ENCODE measurements at places on chromosomes 13 and 19.

DNA sequence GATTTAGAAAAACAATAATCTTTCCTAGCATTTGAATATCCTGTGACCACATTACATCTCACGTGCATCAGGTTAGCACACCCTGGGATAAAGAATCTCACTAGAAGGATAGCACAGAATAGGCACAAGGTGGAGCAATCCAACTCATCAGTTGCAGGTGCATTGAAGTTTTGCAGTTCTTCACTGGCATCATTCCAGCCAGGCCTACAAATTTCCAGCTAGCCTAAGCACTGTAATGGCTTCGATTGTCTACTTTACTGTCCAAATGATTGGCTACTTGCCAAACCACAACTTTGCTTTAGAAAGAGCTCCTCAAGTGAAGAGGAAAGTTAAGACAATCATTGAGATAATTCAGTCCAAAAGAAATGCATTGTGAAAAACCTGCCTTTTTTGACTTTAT lies 89.5 kb downstream of the SPRY2 start:
- no peak for DNase-seq

GRCh38 chr19:3881272-3882040 lies 971 bp downstream of the ATCAY start:
- DNase-seq = no peak

DNA sequence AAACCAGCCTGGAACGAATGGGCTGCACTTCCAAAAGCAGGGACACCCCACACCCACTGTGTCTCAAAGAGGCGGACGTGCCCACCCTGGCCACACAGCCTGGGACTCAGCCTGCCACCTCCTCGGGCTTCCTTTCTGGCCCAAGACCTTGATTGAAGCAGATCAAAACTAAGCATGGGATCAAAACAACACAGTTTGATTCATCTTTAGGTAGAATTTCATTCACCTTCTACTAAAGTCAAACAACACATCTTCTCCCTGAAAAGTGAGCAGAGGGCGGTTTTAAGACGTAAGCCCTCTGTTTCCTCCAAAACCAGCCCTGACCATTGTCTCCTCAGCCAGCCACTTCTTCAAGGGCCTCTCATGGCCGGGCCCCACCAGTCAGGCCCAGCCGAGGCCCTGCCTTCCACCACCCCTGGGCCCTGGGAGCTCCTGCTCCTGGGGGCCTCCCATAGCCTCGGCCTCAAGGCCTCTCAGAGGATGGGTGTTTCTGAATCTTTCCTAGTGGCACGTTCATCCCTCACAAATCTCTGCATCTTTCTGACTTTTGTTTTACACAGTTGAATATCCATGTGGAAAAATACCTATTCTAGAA lies 6.3 kb upstream of the F10 start:
- DNase-seq = no peak

DNA sequence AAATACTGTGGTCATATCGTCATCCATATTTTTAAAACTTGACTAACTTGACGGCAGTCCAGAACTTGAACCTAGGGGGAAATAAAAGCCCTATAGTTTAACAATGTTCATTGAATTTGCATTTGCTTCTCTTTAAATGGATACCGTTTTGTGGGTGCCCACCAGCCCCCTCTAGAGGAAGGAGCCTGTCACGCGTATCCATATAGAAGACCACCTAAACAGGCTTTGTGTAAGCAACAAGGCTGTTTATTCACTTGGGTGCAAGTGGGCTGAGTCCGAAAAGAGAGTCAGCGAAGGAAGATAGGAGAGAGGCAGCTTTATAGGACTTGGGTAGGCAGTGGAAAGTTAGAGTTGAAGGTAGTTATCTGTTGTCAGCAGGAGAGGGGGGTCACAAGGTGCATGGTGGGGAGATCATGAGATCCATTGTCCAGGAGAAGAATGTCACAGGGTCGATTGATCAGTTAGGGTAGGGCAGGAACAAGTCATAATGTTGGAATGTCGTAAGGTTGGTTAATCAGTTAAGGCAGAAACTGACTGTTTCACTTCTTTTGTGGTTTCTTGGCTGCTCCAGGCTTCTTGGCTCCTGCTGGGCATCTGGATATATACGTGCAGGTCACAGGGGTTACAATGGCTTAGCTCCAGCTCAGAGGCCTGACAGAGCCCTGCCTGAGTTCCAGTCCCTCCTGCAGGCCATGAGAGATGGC lies 42.5 kb upstream of the ANKRD10 start:
- DNase-seq = no peak

DNA sequence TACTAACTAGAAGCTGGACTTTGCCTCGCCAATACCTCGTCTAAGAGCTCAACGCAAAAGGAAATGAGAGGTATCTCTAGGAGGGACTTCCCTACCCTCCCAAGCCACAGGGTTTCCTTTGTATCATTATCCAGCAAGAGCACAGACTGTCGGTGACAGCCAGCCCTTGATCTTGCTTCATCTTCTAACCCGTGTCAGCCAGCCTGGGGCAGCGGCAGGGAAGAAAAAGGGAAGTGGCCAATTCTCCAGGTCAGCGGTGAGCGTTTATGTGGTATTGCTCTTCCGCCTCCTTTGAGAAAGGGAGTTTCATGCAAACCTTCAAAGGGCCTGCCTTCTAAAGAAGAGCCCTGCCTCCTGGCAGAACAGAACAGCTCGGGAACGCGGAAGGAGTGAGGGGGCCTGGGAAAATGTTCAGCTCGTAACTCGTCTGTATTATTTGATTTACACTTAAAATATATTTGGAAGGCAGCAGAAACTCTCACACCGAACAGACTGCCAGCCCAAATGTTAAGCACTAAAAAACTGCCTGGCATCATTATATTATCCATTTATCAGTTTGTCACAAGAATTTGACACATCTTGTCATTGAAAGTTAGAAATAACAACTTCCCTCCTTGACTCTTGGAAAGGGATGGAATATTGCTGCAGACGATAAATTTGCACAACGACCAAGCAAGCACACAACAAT lies 41.8 kb downstream of the EFNB2 start:
- no peak for DNase-seq

DNA sequence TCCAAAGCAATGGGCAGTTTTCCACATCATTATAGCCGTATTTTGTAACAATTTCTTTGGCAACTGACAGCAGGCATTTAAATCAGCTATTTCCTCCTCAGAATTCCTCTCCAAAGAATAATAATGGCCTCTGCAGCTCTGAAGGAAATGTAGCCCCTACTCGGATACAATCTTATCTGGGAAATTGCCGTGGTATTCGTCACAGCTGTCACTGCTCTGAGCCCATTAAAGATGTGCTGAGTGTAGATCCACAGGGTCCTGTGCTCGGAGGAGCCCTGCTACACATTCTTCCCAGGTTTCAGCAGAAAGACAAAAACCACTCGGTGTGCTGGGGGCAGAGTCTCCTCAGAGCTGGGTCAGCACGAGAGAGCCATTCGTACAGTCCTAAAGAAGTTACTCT lies 33.1 kb downstream of the MZT1 start:
- no peak for DNase-seq

- DNase-seq = no peak
Observed at GRCh38 chr13:57063007-57063406, 77.7 kb upstream of the PRR20A start.

- no peak for DNase-seq
Observed at GRCh38 chr13:22298530-22298929, 627.7 kb downstream of the FGF9 start.

- DNase-seq = no peak
Observed at GRCh38 chr19:53158119-53158656, 665 bp downstream of the ZNF347 start.

GRCh38 chr19:46385636-46386035 lies 27.7 kb downstream of the CCDC8 start:
- no peak for DNase-seq

- DNase-seq = no peak
Observed at GRCh38 chr13:49836516-49836915, 44.0 kb upstream of the KPNA3 start.

DNA sequence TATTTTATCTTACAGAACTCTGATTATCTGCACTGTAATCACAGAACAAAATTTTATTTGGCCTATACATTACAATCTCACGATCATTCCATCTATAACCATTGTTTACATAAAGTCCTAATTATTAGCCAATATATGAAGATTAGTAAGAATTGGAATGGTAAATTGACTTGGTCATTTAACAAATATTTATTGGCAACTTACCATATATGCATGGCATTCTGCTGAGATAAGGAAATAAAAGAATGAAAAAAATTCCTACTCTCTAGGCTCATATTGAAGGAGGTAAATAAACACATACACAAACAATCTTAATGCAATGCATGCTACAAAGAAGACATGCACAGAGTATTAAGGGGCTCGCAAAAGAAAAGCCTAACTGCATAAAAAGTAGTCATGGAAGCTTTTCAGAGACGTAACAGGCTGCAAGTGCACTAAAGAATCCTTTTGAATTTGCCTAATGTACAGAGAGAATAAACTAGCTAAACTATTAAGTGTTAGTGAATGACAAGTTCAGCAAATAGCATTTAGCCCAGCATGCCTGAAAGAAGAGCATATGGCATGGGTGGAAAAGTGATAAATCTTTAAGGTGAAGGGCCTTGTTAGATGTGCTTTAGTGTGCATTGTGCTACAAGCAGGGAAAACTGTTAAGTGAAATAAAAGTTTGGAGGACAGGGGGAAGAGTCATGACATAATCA lies 1131.1 kb downstream of the PCDH9 start:
- DNase-seq = no peak

GRCh38 chr13:31903111-31903815 lies 128.3 kb upstream of the FRY start:
- DNase-seq = no peak

DNA sequence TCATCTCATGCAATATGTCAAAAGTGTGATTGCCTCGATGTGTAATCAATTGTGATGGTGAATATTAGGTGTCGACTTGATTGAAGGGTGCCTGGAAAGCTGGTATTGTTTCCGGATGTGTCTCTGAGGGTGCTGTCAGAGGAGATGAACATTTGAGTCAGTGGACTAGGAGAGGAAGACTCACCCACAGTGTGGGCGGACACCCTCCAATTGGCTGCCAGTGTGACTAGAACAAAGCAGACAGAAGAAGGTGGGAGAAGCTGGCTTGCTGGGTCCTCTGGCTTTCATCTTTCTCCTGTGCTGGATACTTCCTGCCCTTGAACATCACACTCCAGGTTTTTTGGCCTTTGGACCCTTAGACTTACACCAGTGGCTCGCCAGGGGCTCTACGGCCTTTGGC lies 15.5 kb upstream of the CABP5 start:
- DNase-seq = no peak

DNA sequence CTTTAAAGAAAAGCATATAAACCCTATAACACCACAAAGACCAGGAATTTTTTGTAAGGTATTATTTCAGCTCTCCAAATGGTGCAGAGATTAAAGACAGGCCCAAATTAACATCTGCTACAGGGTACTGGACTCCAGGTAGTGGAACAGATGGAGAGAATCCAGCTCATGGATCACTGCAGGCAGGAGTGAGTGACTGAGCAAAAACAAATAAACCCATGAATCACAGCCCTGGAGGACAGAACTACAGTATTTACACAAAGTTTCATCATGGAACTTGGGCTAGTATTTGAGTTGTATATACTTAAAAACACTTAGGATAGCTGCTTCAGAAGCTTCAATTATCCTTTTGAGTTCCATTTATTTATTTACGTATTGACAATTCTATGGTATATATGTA lies 132.8 kb upstream of the SPRY2 start:
- DNase-seq = no peak

DNA sequence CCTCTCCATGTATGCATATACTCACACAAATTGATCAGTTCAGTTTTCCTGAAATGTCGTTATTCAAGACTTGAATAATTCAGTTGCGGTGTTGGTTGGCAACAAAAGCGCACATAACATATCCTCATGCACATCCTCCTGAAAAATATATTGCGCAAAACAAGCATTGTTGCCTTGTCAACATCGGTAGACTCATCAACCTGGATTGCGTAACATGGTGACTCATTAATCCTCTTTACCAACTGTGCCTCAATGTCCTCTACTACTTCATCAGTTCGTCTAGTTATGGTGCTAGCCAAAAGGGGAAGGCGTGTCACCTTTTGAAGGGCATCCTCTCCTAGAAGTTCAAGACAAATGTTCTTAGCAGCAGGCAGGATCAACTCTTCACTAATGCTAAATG lies 357.7 kb downstream of the LMO7 start:
- DNase-seq = no peak

- DNase-seq = no peak
Observed at GRCh38 chr13:35129500-35129899, 187.4 kb downstream of the NBEA start.

- DNase-seq = no peak
Observed at GRCh38 chr13:59883885-59884284, 279.8 kb downstream of the DIAPH3 start.

DNA sequence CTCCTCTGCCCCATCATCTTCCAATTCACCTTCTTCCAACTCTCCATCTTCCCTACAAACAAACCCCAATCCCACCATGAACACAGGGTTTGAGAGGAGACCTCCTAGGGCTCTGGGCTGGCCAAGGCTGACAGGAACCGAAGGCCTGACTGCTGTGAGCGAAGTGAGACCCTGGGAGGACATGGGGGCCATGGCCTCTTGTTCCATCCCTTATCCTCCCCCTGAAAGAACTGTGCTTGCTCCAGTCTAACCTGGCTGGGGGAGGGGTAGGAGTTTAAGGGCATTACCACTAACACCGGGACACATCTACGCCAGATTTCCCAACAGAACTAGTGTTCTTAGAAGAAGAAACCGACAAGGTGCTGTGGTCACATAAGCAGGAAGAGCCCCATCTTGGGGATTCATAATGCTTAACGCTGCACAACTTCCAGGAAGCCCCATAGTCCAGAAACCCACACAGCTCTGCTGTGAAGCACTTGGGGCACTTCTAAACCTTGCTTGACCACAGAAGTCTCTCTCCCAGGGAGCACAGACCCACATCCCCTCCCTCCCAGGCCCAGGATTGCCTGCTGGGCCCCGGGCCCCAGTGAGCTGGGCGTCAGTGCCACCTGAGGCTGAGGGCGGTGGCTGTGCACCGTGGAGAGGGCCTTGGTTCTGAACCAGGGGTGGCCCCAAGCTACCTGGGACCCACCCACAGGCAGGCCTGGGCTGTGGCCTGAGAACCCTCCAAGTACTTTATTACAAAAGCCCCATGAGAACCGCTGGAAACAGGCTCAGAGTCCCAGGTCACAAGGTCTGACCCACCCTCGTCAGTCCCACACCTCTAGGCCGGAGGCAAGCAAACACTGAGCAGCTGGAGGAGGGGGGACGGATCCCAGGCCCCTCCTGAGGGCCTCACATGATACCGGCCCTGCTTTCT lies 18.8 kb downstream of the ZC3H4 start:
- no peak for DNase-seq

GRCh38 chr19:44582581-44583265 lies 30.6 kb upstream of the IGSF23 start:
- DNase-seq = no peak

GRCh38 chr13:90070362-90070761 lies 1277.1 kb upstream of the MIR17HG start:
- no peak for DNase-seq

GRCh38 chr19:55232986-55233385 lies 4.4 kb upstream of the TMEM86B start:
- no peak for DNase-seq

DNA sequence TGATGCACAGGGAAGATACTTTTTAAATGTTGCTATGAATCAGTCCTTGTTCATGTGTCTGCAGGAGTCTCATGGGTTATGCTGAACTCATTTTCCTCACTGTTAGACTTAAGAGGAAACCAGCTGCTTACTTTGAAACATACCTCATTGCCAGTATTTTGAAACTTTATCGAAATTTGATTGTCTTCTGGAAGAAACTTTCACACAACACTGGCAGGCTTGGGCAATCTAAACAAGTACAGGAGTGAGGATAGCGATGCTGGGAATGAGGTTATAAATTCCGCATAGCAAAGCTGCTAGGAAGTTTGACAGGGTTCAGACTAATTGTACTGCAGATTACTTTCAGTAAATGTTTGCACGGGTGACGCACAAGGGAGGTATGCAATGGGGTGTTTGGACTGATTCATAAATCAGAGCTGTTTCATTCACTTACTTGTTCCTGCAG lies 245.7 kb downstream of the DNAJC15 start:
- DNase-seq = no peak
